ENCODE measurements at places on chromosomes 12 and 14.

GRCh38 chr14:105042813-105043212 is 21.9 kb upstream of the CDCA4 start:
- DNase-seq: no peak

- no peak for DNase-seq
Observed at GRCh38 chr14:40371011-40371410, 938.8 kb upstream of the FBXO33 start.

- no peak for DNase-seq
Observed at GRCh38 chr14:69997849-69998248, 118.6 kb downstream of the SMOC1 start.

- DNase-seq: no peak
Observed at GRCh38 chr14:51167587-51168214, 72.3 kb upstream of the TMX1 start.

GRCh38 chr12:15962760-15963159 is 51.6 kb downstream of the DERA start:
- no peak for DNase-seq

DNA sequence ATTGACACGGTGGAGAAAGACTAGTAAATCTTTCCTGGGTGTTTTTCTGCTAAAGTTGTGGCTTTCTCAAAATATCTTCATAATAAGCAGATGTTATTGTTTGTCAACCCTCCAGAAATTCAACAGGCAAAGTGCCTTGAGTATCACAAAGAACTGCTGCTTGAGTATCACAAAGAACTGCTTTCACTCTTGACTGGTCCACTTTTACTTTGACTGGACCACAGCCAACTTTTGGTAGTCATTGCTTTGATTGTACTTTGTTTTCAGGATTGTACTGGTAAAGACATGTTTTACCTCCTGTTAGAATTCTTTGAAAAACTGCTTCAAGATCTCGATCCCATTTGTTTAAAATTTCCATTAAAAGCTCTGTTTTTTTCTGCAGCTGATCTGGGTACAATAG is 62.6 kb downstream of the PDZRN4 start:
- DNase-seq: no peak

GRCh38 chr12:83985084-83985483 is 927.5 kb downstream of the SLC6A15 start:
- no peak for DNase-seq

DNA sequence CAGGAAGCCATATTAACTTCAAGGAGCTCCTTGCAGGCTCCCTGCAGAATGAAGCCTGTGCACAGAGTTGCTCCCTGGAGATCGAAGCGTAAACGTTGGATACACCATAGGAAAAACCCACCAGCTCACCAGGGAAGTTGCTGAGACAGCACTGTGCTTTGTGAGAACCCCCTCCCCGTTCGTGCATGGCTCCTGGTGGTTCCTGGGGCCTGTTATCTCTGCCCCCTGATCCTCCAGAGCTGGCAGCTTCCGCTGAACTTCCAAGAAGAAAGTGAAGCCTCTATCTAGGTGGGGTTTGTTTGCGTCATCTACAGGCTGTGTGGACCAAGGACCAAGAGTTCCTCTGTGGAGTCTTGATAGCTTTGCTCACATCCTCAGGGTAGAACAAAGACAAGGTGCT is 2.4 kb upstream of the CCDC85C start:
- no peak for DNase-seq

DNA sequence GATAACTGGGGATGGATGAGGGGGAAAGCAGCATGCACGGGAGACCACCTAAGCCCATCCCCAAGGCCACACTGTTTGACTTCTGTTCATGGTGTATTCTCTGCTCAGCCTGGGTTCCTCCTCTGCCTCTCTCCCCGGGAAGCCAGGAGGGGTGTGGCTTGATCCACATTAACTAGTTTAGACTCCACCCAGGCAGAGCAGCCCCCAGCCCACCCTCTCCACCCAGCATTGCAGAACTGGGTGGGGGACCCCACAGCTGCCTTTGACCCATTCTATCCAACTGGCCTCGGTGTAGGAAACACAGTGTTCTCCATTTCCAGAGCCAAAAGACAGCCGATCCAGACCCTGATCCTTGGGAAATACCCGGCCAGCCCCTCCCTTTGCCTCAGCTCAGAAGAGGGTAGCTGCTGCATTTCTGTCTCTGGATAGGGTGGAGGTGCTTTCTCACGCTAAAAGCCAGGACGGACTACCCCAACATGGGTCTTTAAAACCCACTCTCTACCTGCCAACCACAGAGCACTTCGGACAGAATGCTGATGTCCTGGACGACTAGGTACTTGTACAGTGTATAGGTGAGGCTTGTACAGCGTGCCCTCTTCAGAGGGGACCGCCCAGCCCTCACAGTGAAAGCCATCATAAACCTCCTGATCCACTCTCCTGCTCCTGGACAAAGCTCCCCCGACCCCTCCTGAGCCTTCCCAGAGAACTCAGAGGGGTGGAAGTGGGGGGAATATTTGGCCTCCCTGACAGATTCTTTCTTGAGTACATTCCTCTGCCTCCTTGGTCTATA is 9.4 kb downstream of the SPRYD3 start:
- no peak for DNase-seq

DNA sequence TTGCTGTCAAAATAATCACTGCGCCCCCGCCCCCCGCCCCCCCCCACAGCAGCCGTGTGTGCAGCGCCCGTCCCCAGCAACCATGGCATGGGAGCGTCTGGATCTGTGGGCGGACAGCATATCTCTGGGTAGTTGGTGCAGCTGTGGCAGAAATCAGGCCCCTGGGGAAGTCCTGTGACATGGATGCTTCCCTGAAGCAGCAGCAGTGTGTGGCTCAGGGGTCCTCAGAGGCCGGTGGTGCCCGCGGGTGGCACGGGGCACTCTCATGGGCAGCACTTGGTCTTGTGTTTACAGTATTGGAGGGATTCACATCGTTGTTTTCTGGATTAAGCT is 19.2 kb downstream of the XRCC3 start:
- DNase-seq: no peak

DNA sequence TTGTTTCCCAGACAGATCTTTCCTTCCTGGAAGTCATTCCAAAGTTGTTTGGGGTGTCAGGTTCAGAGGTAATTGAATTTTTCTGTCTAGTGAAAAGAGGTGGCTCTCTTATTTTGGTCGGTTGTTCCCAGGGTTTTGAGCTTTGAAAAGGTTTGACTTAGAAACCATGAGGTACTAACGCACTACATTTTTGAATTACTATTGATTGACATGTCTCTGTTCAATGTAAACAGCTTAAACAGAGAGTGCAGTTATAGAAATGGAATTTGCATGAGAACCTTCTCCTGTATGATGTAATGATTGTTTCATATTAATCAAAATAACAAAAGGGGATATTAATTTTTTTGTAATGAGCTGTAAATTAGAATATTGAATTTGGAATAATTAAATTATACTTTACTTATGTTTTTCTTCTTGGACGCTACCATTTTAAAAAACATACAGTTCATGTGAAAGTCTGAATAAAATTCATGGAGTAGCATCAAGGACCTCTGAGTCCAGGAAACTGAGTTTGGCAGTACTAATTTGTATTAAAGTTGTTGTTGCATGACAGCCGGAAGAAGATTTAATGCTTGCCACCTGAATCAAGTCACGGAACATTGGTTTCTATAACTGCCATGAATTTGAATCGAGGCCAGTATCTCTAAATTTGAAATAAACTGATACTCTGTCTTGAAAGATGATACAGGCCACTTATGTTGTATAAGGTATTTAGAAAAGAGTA is 41.7 kb downstream of the NPAS3 start:
- no peak for DNase-seq

- no peak for DNase-seq
Observed at GRCh38 chr14:49733836-49734235, 34.1 kb upstream of the KLHDC2 start.

Data from GM12892 (cell line).